SK-N-MC (cell line): ENCODE measurements at places on chromosomes 3 and 15.

- no peak for DNase-seq
These were observed 84.1 kb upstream of the SPRED1 start for GRCh38 chr15:38168467-38169070.

- no peak for DNase-seq
These were observed 472.5 kb upstream of the WNT5A start for GRCh38 chr3:55959471-55960080.

GRCh38 chr3:185950728-185951127 is 12.9 kb upstream of the TRA2B start:
- no peak for DNase-seq

DNA sequence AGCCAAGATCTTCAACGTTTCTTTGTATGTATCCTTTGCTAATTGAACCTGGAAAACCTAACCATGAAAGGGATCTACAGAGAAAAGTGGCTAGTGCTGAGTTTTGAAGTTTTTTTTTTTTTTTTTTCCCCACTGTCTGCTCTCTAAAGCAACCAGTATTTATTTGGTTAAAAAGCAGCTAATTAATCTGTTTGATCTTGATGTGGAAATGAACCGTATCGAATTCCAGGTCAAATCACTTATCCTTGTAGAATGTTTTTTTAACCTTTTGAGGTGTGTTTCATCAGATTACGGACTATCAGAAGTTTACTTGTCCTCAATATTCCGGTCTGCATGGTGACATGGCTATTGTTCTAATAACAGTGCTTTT is 117.2 kb downstream of the FNDC3B start:
- DNase-seq, result no peak

- DNase-seq, result no peak
These were observed 62.0 kb downstream of the TSC22D2 start for GRCh38 chr3:150469931-150470740.

- no peak for DNase-seq
These were observed 242.8 kb upstream of the CNTN4 start for GRCh38 chr3:1855841-1856240.

GRCh38 chr3:122898298-122898697 is 103.4 kb downstream of the SLC49A4 start:
- no peak for DNase-seq

- no peak for DNase-seq
These were observed 375.6 kb upstream of the TPRG1 start for GRCh38 chr3:188796122-188796631.

DNA sequence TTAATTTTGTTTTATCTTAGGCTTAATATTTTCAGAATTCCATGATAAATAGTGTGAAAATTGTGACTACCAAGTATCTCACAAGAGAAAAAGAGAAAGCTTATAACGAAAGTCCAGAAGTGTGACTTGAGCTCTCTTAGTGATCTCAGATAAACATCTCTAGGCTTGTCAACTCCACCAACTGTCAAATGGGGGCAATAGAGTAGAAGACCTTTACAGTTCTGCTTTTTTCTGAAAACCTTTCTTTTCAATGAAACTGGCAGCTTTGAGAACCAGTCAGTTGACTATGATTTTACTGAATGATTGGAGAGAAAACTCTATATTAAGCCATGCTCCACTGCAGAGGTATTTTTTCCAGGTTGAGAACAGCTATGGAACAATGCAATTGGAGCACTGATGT is 119.2 kb upstream of the TP63 start:
- DNase-seq, result no peak

DNA sequence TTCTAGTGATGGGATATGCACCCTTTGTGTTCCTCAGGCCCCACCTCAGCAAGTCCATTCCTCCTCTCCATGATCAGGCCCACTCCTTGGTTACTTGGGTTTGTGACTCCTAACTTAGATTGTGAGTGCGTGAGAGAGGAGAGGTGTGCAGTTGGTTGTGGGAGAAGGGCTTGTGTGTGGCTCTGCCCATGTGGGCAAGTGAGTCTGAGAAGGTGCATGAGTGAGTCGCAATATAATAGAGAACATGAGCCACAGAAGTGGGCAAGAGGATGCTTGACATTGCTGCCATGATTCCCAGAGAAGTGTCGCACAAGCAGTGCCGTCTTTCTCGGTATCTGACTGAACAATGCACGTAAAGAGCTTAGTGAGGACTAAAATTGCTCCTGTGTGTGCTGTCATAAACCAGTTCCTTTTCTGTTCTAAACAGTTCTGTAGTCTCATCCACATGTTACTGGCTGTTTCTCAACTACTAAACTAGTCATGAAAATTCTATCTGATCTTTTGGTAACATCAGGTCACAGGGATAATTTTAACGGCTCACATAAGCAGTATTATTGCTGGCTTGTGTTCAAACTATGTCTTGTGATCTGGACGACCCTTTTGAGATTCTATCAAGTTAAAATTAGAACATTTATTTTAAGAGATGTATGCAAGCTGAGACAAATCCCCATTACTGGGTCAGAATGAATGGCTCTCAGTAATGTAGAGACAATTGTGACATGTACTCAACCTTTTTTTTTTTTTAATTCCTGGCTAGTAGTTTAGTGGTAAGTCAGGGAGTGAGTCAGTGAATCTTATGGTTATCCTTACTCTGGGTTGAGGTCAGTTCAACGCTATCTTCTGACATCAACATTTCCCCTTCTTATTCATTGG is 25.6 kb downstream of the GYG1 start:
- no peak for DNase-seq

- DNase-seq, result no peak
These were observed 91.7 kb upstream of the PDZRN3 start for GRCh38 chr3:73716418-73716817.

- no peak for DNase-seq
These were observed 37.0 kb downstream of the DAPK2 start for GRCh38 chr15:64009241-64009640.

GRCh38 chr15:68558318-68559305 is 20.2 kb upstream of the CORO2B start:
- no peak for DNase-seq

- DNase-seq, result no peak
These were observed 502.7 kb downstream of the SOX2 start for GRCh38 chr3:182214416-182214815.

DNA sequence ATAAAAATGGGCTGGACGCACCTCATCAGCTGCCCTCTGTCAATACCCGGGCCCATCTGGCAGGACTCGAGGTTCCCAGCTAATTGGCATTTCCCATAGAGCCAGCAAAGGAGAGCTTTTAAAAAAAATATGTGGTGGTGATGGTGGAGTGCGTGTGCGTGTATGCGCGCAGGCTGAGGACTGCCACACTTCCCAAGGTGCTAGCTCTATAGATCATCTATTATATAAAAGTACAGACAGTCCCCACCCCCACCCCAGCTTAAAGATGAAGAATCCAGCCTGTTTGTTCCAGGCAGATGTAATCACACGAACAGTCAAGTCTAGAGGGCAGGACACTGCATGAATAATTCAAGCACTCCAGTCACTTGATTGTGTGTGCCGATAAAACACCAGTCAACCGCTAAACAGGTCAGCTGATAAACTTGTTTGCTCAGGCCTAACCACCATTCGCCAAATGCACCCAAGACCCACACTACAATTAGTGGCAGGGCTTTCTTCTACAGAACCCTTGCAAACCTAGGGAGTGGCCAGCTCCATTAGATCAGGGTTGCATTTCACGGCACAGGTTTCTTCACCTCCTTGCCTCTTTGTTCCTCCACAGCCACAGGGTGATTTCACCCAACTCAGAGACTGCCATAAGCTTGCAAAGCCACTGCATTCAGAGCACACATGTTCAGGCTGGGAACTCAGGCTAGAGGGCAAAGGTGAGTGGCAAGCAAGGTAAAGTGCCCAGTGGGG is 5.8 kb downstream of the TLE3 start:
- DNase-seq, result no peak

DNA sequence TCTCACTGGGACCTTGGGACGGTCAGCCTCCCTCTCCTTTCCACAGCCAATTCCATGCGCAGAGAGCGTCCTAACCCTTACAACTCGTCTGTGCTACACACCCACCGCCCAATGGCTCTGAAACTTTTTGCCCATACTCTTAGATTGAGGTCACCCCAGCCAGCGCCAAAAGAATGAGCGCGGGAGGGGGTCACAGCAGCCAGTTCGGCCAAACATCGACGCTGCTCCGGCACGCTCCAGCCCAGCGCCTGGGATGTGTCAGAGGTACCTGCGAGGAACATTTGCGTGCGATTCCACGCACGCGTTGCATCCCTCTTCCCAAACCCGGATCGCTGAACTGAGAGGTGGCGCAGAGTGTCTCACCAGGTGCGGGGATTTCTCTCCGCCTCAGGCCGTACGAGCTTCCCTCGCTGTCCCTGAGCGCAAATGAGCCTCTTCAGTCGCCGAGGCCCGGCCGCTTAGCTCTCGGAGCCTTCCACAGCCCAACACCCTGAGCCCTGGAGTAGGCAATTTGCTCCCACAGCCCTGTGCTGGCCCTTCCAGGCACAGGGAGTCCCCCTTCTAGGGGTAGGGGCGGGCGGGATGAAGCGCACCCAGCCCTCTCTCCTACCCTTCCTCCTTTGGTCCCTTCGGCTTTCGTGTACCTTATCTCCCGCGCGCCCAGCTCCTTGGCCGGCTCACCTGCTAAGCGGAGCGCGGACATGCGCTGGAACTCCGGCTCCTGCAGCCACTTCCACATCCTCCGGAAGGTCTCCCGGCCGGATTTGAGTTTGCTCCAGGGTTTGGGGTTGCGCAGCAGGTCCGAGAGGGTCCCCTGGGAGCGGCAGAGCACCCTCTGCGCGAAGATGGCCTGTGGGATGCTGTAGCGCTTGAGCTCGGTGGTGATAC is 1.8 kb downstream of the ONECUT1 start:
- no peak for DNase-seq

DNA sequence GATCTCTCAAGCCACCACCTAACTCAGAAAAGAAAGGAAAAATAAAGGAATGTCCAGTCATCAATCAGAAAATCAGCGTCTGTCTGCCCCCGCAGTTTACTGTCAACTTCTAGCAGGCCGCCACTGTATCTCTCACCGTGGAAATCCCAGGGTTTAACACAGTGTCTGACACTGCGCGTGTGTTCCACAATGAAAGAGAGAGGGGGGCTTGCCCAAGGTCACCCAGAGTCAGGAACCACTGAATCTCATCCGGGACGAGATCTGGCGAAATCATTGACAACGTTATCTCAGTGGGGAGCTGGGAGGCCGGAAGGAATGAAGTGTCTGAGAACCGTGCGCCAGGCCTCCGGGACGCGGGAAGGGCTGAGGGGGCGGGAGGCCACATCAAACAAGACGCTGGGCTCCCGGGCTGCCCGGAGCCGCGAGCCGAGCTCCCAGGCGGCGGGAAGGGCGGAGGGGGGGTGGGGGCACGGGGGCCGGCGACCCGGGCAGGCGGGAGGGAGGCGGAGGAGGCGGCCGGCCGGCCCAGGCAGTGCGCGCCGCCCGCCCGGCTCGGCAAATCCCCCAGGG is 2.2 kb upstream of the HES1 start:
- no peak for DNase-seq

GRCh38 chr3:69426291-69426966 is 40.5 kb upstream of the FRMD4B start:
- no peak for DNase-seq

DNA sequence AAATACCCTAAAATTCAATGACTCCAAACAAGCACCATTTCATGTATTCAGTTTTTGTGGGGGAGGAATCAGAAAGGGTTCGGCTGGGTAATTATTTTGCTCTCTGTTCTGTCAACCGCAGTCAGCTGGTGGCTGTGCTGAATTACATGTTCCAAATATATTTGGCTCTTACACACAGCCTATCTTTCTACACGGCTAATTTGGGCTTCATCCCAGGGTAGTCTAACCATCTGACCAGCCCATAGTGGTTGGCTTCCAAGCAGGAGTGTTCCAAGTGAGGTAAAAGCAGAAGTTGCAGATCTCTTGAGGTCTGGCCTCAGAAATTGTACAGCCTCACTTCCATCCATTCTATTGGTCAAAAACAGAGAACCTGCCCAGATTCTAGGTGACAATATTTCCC is 760.8 kb upstream of the SEMA6D start:
- no peak for DNase-seq

GRCh38 chr3:9124730-9125129 is 124.7 kb downstream of the SRGAP3 start:
- no peak for DNase-seq

- no peak for DNase-seq
These were observed 413.9 kb downstream of the EPHA3 start for GRCh38 chr3:89521328-89521727.

DNA sequence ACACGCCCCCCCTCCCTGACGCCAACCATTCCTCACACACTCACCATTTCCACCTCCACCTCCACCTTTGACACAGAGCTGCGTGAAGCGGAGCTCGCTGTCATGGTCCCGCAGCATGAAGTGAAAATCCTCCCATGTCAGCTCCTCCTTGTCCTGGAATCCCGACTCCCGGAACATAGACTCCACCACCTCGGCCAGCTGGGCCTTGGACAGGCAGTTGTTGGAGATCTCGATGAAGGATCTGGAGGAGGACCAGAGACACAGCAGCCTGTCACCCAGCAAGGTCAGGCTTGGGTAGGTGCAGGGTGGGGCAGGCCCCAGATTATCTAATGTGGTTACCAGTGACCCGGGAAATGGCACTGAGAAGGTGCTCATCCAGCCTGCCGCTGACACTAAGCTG is 12.2 kb downstream of the DUOX2 start:
- DNase-seq, result no peak

DNA sequence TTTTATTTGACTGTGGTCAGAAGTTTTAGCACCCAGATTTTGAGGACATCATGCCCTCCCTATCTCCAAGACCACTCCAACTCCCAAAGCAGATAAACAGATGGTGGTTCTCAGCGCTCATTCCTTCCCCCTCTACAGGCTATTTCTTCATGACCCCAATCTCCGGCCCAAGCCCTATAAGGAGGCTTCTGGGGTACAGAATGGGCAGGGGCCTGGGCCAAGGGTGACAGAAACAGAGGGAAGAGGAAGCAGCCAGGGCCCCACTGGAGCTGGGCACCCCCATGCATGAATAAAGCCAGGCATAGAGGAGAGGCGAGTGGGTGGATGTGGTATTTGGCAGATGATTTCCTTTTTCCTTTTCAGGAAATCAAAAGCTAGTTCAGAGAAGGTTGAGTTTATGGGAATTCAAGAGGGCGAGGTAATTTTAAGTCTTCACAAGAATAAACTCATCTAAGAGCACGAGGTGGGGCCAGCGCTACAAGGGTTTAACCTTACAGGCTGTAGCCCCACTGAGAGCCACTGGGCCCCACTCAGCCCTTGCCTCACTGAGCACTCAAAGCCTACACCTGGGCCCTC is 104.8 kb upstream of the HERC1 start:
- no peak for DNase-seq

DNA sequence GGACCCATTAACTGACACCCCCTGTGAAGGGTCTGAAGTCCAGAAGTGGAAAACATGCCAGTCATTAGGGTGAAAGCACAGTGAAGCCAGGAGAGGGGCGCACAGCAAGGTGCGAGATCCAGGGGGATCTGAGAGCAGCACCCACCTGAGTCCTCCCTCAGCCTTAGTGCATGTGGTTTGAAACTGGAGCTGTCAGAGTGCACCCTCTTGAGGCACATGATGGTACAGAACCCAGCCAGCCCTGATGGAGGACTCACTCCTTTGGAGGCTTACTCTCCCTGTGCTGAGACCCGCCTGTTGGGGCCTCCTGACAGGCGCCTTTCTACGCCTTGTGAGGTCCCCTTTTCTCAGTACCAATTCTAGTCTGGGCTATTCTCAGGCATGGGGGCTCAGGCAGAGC is 77.8 kb downstream of the IL20RB start:
- DNase-seq, result no peak
